Endodermal cell (in vitro differentiated cells): ENCODE measurements at places on chromosomes 12 and 14.

DNA sequence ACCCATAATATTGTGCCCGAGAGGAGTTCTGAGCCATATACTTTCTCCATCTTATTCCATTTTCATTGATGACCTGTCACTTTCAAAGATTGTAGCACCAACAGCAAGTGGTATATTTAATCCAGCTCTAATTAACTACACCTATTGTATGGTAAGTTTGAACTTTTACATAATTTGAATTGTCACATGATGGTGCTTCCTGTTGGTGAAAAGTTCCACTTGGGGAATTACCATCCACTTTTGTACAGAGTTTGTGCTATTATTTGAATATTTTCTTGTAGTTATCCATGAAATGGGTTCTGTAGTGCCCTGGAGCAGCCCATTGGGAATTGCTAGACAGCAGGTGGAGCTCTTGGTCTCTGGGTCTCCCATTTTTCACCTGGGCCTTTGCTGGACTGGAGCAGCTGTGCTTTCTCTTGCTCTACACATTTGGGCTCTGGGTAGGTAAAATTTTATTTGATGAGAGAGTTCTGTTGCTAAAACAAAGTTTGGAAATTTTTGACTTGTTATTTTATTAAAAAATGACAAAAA is 3.0 kb downstream of the SMCO3 start:
- DNase-seq: peak; percentile 80

DNA sequence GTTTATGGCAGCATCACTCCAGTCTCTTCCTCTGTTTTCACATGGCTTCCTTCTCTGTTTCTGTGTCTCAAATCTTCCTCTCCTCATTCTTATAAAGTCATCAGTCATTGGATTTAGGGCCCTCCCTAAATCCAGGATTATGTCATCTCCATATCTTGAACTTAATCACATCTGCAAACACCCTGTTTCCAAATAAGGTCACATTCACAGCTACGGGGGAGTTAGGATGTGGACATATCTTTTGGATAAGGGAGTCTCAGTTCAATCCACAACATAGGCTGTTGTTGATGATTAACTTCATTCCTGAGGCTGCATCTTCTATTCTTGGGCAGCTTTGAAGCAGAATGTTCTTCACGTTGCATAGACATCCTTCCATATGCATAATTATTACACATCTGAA is 40.3 kb upstream of the NTF3 start:
- DNase-seq: peak; percentile 60

GRCh38 chr14:90607141-90607540 is 209.1 kb downstream of the TTC7B start:
- no peak for DNase-seq

GRCh38 chr12:45077251-45077650 is 26.4 kb upstream of the DBX2 start:
- no peak for DNase-seq

DNA sequence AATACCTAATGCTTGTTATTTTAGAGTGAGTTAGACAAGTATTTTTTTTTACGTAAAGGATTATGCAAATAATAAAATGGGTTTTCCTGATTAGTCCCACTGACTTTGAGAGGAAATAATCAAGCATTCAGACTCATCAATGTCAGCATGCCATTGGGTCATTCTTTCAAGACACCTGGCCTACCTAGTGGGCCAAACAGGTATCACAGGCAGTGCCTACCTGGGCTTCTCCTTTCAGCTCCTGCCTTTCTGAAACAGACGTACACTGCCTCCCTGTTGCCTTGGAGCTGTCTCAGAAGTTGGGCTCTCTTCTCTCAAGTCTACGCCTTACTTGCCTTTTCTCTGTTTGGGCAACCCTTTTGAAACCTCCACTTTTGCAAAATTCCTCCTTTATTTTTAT is 545.6 kb downstream of the SNAPC1 start:
- DNase-seq: peak; percentile 53

- DNase-seq: peak; percentile 67
Measured at GRCh38 chr14:74347097-74347794, 1.0 kb upstream of the VRTN start.

- no peak for DNase-seq
Measured at GRCh38 chr14:102696332-102696731, 80.9 kb upstream of the TRAF3 start.

DNA sequence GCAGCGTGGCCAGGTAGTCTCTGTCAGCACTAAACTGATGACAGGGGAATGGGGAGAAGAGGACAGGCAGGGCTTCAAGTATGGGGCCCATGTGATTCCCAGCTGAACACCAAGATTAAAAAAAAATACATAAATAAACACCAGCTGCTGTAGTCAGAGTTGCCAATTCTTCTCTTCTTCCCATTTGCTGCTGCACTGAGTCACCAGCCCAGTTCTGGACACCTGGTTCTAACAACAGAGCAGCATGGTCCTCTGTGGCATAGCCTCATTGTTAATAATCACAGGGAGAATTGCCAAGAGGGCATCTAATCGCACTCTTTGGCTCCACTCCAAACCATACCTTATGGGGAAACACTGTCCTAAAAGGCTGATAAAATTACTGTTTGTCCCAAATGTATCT is 15.1 kb downstream of the PPM1H start:
- no peak for DNase-seq

DNA sequence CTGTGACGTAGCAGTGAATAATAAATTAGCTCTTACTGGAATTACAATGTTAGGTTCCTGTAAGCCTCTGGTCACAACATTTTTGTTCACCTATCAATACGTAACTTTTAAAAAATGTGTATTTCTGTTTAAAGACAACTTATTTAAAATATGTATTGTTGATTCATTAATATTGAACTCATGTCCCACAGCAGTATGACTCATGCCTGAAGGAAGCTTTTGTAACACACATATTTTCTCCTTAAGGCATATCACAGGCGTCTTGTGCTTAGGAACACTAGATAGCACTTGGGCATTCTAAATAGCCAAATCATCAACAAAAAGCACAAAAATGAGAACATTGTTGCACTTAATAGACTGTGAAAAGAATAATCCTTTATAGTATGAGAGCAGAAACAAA is 92.5 kb downstream of the GPHN start:
- DNase-seq: no peak

DNA sequence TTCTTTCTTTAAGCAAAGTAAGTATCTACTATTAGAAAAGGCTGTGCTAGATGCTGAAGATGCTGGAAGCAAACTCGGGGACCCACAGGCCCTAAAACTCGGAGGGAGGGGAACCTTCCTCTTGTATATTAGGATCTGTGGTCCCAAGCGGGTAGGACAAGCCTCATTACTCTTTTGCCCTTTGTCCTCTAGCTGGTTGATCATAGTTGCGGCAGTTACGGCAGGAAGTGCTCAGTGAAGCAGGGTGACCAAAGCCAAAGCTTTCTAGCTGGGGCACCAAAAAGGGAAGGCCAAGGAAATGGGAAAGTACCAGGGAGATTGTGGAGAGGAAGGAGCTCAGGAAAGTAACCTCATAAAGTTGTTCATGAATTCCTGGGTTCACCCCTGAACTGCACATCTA is 76.3 kb downstream of the SCFD1 start:
- DNase-seq: no peak

- DNase-seq: no peak
Measured at GRCh38 chr12:46451276-46452021, 78.9 kb upstream of the SLC38A2 start.

DNA sequence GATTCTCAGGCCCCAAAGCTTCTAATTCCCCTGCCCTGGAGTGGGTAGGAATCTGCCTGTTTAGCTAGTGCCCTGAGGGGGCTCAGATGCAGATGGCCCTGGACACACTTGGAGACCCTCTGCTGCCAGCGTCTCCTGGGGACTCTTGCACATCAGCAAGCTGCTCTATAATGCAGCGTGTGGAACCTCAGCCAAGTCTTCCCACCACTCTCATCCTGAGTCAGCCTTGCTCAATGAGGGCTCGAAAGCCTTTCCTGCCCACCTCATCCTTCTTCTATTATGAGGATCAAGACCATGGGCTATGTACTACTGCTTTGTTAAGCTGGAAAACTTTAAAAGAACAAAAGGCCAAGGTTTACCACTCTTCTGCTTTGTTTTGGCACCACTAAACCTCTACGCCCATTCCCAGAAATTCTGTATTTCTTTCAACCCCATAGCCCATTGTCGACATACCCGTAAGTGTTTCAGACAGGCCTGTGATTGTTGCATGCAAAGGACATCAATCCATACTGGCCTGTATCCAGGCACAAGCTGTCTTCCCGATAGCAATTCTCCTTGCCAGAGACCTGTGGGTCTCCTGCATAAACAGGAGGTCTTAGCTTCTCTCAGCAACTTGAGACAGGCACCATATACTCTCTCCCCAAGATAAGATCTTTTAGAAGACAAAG is 246.9 kb downstream of the DPF3 start:
- no peak for DNase-seq

DNA sequence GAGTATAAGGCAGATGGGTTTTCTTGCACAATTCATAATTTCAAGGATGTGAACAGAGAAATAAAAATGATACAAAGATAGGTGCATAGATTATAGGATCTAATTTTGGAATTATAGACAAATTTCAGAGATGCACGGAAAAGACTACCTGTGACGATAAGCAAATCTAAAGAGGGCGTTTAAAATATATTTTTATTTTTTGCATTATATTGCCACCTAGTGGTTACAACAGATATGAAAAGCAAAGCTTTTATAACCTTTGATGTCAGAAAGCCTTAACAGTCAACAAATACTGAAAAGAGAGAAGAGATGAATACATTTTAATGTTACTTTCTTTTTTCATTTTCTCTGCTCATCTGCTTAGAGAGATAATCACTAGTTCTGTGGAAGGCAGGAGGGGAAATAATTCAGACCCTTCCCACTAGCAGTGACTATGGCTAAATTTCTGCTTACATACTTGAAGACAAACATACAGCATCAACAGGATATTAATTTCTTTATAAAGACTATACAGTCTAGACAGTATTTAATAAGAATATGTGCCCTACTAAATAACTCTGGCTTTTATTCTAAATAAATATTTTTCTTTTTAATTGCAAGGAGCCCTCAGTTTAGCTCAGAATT is 46.3 kb downstream of the NTS start:
- DNase-seq: no peak

DNA sequence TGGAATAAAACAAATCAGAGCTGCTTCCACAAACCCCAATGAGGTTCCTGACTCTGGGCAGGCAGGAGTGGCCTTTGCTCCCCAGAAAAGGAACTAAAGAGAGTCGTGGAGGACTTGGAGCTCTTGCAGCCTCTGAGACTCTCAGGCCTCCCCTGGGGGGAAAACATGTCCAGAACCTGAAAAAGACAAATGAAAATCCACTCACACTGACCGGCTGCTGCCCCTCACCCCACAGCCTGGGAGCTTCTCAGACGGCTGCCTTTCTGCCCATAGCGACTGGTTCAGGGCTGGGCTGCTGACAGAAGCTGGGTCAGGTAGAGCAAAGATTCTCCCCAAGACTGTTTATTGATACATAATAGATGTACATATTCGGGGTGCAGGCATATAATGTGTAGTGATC is 356.0 kb downstream of the ADGRD1 start:
- DNase-seq: peak; percentile 41

GRCh38 chr12:116194935-116195431 is 82.5 kb downstream of the MED13L start:
- peak; percentile 65 for DNase-seq

- no peak for DNase-seq
Measured at GRCh38 chr12:43893670-43894069, 57.8 kb downstream of the TMEM117 start.

DNA sequence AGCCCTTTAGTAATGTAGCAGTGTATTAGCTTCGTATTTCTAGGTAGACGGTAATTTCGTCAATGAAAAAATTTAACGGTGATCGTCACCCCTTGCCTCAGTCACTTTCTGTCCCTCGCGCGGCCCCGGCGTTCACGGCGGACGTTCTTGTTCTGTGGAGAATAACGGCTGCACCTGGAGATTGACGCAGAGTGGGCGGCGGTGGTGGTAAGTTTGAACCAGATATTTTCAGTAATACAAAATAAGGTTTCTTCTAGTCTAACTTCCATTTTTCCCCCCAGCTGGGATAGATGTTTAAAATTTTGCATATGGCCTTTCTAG is 341 bp downstream of the ZNF10 start:
- no peak for DNase-seq

DNA sequence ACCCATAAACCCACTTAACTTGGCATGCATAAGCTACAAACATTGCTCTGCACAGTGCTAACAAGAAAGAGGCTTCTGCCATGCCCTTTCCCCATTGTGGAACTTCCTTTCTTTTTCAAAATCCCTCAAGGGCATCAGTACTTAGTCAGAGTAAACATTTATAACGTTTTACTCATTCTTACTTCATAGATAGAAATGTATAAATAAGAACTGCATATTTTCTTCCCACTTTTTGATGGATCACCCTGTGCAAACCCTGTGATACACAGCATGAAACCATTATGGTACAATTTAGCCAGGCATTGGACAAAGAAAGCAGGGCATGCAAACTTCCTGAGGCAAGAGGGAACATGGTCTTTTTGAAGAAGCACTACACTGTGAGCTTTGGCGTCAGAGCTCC is 113.8 kb upstream of the FOXG1 start:
- no peak for DNase-seq

GRCh38 chr14:35963209-35963608 is 137.1 kb downstream of the BRMS1L start:
- no peak for DNase-seq

DNA sequence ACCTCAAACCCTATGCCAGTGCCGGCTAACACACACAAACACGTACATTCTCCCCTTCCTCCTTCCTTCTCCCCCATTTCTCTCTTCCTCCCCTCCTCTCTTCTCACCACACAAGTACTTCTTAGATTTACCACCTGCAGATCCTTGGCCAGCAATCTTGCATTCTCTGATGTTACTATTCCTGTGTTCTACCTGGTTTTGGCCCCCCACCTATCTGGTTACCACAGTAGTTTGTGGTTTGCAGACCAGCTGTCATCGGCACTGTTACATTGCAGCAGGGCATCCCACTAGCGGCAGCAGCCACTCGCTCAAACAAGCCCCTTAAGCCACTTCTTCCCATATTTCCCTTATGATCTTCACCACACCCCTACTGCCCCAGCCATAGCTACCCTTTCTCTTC is 3.9 kb downstream of the ABHD4 start:
- DNase-seq: no peak

DNA sequence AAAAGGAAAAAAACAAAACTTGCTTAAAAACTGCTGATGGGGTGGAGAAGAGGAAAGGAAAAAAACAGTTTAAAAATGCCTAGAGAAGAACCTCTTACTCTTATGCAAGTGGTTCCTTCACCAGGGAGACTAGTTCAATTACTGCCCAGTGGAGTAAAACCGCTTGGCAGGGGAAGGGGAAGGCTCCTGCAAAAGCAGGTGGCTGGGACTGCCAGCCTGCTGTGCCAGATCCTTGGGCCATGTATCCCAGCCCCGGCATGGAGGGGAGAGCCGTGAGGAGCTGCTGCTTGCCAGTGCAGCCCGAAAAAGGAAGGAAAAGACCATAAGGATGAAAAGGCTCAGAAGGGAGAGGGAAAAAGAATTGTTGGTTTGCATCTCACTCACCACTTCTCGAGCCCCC is 123.0 kb downstream of the FSCB start:
- no peak for DNase-seq

- no peak for DNase-seq
Measured at GRCh38 chr14:58356268-58356667, 39.5 kb upstream of the TOMM20L start.

DNA sequence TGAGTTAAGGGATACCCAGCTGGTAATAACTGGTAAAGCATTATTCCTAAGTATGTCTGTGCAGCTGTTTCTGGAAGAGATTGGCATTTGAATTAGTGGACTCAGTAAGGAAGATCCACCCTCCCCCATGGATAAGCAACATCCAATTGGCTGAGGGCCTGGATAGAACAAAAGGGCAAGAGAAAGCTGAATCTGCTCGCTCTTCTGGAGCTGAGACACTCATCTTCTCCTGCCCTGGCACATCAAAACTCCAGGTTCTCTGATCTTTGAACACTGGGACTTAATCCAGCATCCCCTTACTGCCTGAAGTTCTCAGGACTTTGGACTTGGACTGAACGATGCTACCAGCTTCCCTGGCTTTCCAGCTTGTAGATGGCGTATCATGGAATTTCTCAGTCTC is 63.1 kb upstream of the CNOT2 start:
- no peak for DNase-seq
